ENCODE measurements at places on chromosomes 3 and 15.

- DNase-seq, result no peak
- H3K27ac ChIP-seq, result no peak overlapping the region
- H3K4me3 ChIP-seq, result no peak overlapping the region
Observed at GRCh38 chr3:189049458-189050236, 122.1 kb upstream of the TPRG1 start.

GRCh38 chr3:66465587-66465986 is 35.2 kb downstream of the LRIG1 start:
- H3K36me3 ChIP-seq, result no peaks in the 10 kb centered on the region
- no peaks in the 10 kb centered on the region for H3K4me1 ChIP-seq
- DNase-seq, result no peak
- no peak overlapping the region for H3K4me3 ChIP-seq
- H3K27me3 ChIP-seq, result no peaks in the 10 kb centered on the region

DNA sequence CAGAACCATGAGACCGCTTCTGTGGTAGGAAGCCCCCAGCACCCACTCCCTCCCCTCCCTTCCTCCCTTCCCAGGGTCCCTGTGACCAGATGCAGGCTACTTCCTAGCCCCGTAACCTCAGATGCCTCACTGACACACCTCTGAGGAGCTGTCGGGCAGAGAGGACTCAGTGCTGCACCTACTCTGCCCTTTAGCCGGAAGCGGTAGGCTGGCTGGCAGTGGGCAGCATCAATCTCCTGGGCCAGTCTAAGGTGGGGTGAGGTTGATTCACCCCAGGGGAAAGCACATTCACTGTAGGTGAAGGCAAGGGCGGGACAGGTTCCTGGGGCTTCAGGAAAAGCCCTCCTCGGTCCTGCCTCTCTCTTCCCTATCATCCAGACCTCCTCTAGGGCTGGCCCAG is 19.1 kb downstream of the CSRNP1 start:
- H3K36me3 ChIP-seq, result peaks cover 6% of the 10 kb centered on the region
- peaks cover 6% of the 10 kb centered on the region for H3K4me1 ChIP-seq
- no peaks in the 10 kb centered on the region for H3K27me3 ChIP-seq

- peaks cover 2% of the 10 kb centered on the region for H3K4me1 ChIP-seq
- DNase-seq, result no peak
- H3K36me3 ChIP-seq, result no peaks in the 10 kb centered on the region
- H3K4me3 ChIP-seq, result no peak overlapping the region
- H3K27ac ChIP-seq, result no peak overlapping the region
- no peaks in the 10 kb centered on the region for H3K27me3 ChIP-seq
Observed at GRCh38 chr15:42914728-42915497, 5.7 kb downstream of the TTBK2 start.

- H3K36me3 ChIP-seq, result no peaks in the 10 kb centered on the region
- H3K27me3 ChIP-seq, result no peaks in the 10 kb centered on the region
- H3K27ac ChIP-seq, result no peak overlapping the region
Observed at GRCh38 chr3:60674870-60675269, 576.4 kb downstream of the FHIT start.

DNA sequence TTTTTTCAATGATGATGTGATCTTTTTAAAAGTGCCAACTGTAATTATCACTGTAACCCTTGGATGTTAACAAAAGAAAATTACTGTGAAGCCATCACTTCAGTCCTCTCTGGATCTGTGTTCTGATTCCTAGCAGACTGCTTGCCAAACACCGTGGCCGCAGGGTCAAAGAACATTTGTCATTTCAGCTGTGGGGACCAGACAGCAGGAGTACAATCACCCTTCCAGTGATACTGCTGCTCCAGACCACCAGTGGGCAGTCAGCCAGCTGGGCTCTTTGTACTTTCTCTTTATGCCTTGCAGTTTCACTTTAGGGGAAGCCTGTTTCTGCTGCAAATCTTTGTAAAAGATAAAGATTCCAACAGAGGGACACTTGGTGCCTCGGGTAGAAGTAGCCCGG is 770.0 kb downstream of the GRM7 start:
- H3K36me3 ChIP-seq, result no peaks in the 10 kb centered on the region
- DNase-seq, result no peak
- H3K27me3 ChIP-seq, result no peaks in the 10 kb centered on the region
- H3K4me3 ChIP-seq, result no peak overlapping the region

- H3K36me3 ChIP-seq, result no peaks in the 10 kb centered on the region
- no peak overlapping the region for H3K4me3 ChIP-seq
- DNase-seq, result peak; percentile 6
- H3K4me1 ChIP-seq, result peaks cover 17% of the 10 kb centered on the region
- H3K27me3 ChIP-seq, result no peaks in the 10 kb centered on the region
Observed at GRCh38 chr3:188389711-188390342, 235.9 kb downstream of the LPP start.

- H3K36me3 ChIP-seq, result no peaks in the 10 kb centered on the region
- peak within 1 kb of the TSS; percentile 51 for H3K4me3 ChIP-seq
- H3K27me3 ChIP-seq, result peaks cover 7% of the 10 kb centered on the region
- H3K27ac ChIP-seq, result no peak within 1 kb of the TSS
- no peaks in the 10 kb centered on the region for H3K4me1 ChIP-seq
Observed at GRCh38 chr3:127915115-127915936, at the start of gene KBTBD12. Gene KBTBD12, plus strand, starts transcription at chr3:127915232. Its CDS starts 7,830 bp downstream, at chr3:127923062.
